ENCODE measurements at places on chromosomes 7 and 10.

GRCh38 chr7:101177644-101178043, 2.4 kb downstream of the NAT16 start:
- DNase-seq = no peak

DNA sequence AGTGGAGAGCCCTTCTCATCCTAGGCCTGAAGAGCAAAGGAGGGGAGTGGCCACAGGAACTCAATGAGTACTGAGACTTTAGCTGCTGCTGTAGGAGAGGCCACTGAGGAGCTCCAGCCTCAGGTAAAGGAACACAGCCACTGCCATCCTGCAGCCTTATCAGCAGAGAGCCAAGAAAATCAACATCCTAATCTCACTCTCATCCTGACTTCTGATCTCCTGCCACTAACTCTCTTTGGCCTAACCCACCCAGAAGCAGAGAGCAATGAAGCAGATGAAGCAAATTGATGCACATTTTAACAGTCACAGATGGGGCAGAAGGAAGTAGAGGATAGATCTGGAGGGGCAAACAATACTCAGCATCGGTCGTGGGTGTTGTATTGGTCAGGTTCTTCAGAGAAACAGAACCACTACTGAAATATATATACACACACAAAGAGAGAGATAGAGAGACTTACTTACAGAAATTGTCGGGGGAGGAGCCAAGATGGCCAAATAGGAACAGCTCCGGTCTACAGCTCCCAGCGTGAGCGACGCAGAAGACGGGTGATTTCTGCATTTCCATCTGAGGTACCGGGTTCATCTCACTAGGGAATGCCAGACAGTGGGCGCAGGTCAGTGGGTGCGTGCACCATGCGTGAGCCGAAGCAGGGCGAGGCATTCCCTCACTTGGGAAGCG, 297.6 kb downstream of the MTERF1 start:
- no peak for DNase-seq

DNA sequence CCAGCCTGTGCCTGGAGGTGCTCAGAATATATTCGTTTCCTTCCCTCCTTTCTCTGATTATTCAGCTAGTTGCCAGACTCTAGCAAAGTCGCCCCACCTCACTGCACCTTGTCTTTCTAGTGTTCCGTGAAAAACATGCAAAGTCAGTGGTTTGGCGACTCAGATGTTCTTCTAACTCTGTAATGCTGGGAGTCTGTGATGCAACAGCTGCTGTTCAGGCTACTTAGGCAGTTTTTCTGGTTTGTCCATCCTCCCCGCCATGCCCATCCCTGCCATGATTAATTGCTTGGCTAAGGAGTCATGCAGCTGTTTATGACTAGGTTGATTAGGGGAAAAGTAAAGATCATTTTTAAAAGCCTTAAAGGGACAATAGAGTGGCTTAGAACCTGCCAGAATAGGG, 99.4 kb downstream of the MTPN start:
- DNase-seq = no peak

DNA sequence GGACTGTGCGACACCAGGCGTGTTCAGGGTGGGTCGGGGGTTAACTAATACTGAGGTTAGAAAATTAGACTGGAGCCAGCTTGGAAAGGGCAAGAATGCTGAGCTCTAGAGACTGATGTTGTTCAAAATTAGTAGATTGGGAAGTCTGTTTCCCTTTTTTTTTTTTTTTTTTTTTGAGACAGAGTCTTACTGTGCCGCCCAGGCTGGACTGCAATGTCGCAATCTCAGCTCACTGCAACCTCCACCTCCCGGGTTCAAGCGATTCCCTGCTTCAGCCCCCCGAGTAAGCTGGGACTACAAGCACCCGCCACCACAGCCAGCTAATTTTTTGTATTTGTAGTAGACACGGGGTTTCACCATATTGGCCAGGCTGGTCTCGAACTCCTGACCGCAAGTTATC, 2.7 kb upstream of the CPVL start:
- no peak for DNase-seq

GRCh38 chr10:14723052-14723689, 51.5 kb downstream of the FAM107B start:
- DNase-seq = no peak

DNA sequence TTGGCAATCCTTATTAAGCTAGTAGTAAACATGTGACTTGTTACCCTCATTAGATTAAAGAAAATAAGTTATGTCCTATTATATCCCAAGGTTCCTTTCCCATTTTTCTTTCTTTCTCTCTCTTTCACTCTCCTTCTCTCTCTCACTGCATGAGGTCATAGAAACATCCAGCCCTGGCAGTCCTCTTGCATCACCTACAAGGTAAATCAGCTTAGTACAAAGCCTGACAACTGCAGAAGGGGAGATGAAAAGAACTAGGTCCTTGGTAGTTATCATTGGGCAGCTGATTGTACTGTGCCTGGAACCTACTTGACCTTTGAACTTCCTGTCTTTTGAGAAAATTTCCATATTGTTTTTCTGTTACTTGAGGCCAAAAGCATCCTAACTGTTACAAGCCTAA, 307.9 kb upstream of the SP8 start:
- no peak for DNase-seq

DNA sequence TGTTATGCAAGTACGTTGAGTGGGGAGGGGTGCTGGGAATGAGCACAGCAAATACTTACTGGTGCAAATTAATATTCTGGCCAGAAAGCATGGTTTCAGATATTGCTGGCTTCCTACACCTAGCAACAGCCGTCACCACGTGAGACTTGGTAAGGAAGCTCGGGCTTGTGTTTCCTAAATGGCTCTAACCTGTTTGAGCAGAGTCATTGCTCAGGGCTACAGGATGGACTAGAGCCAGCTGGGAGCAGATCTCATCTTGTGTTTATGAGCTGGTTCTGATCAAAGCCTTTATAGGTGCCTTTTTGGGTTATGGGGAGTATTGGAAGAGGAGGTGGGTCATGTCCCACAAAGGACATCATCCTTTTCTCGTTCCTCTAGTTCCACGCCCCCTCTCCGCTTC, 200.3 kb downstream of the BUB3 start:
- no peak for DNase-seq

GRCh38 chr7:111841596-111842205, 279.4 kb upstream of the IMMP2L start:
- DNase-seq = no peak
